ENCODE measurements at places on chromosomes 2 and 18.

DNA sequence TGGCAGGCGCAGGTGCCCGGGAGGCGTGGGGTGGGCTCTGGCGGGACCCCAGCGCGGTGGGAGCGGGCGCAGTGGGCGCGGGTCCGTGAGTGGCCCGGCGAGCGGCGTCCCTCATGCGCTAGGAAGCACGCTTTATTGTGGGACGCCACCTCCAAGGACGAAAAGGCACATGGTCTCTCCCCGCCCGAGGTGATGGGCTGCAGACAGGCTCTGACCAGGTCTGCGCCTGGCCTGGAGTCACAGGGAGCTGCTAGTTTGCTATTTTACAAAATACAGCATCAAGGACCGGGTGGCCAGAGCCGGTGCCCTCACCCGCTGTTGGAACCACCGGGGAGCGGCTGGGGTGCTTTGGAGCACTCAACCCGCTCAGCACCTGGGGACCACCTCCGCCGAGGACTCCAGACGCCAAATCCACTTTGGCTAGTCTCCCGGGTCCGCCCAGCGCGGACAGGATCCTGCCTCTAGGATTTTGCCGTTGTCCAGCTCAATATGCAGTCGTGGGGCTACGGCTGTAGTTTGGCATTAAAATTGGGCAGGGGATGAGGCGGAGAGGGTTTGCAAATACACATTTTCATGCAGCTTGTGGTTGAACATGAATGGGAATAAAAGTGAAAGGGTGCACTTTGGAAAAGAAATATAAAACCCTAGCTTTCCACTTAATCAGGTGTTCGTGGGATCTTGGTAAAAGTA lies 65.4 kb downstream of the LRRFIP1 start:
- DNase-seq = peak; percentile 60

DNA sequence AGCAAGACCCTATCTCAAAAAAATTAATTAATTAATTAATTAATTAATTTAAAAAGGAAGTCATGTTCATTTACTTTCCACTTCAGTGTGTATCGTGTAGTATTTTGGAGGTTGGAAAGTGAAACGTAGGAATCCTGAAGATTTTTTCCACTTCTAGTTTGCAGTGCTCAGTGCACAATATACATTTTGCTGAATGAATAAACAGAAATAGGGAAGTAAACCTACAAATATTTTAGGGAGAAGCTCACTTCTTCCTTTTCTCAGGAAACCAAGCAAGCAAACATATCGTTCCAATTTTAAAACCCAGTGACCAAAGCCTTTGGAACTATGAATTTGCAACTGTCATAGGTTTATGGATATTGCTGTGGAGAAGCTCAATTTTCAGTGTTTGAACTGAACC lies 27.8 kb downstream of the SLC14A1 start:
- no peak for DNase-seq

DNA sequence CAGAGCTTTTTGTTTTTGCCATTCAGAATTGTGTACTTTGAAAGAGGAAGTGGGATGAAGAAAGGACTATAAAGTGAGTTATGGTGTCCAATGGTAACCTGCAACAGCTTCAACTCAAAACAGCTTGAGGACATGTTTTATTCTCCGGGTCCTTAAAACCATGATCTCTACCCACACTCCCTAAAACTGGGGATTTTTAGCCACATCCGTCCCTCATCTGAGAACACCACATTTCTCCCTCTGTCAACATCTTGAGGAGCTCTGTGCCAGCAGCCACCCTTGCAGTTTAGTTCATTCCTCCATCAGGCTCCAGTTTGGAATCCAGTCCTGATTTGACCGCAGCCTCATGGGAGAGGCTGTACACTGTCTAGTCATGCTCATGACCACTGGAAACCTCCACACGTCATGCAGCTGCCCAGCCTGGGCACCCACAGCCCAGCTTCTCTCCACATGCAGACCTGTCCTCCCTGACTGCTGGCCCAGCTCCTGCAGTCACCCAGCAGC lies 62.6 kb downstream of the C18orf63 start:
- DNase-seq = peak; percentile 47

DNA sequence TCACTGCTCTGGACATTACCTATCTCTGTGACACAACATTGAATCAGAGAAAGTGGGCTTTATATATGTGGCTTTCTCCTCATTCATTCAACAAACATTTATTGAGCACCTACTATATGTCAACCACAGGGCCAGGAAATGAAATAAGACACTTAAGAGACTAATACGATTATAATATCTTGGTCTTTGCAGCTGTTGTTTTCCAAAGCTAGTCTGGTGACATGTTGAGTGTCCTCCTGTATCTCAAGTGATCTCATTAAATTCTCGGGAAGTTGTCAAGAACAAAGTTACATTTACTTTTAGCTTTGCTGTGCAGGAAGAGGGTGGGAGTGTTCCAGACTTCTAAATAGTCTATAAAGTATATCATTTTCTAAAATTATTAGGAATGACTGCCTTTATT lies 164.6 kb upstream of the SP5 start:
- no peak for DNase-seq

DNA sequence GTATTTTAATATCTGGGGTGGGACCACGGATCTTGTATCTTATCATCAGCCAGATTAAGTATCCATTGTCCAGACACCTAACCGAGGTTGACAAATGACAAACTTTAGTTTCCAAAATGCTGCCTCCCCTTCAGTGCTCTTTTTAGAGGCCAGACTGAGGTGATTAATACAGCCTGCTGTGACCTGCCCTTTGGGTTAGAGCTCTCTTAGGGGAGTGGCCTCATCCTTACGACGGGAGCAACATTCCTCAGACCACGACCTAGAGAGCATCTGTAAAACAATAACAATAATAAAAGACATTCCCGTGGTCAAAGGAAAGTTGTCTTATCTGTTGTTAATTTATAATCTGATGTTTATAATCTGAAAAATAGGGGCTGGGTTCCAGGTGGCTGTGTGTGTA lies 405.3 kb downstream of the LPIN1 start:
- no peak for DNase-seq

DNA sequence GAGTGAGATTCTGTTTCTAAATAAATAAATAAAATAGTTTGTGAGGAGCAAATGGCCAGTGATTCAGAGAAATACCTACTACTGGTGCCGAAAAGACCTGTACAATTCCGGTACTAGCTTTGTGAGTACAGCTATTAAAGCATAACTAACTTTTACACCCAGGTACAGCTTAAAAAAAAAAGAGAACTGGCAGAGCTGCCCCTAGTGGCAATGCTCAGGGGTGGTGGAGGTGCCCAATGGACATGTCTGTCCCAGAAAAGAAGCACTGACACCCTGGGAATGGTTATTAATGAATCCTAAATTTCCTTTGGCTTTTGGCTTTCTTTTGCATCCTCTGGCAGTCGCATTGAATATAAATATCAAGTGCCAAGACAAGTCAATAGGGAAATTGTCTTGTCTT lies 87.0 kb downstream of the LIPG start:
- no peak for DNase-seq

DNA sequence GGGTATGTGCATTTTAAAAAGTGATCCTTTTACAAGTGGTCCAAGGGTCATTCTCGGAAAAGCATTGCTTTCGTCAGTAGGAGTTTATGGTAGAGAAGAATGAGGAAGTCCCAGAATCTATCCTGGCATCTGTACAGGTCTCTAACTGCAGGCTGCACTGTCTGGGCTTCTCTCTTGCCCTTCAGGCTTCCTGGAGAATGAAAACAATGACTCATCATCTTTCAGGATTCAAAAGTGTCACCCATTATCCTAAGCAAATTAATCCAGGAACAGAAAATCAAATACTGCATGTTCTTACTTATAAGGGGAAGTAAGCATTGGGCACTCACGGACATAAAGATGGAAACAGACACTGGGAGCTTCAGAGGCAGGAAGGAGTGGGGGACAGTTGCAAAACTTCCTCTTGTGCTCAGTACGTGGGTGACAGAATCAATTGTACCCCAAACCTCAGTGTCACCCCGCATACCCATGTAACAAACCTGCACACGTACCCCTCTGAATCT lies 60.2 kb upstream of the TXNDC2 start:
- DNase-seq = no peak

DNA sequence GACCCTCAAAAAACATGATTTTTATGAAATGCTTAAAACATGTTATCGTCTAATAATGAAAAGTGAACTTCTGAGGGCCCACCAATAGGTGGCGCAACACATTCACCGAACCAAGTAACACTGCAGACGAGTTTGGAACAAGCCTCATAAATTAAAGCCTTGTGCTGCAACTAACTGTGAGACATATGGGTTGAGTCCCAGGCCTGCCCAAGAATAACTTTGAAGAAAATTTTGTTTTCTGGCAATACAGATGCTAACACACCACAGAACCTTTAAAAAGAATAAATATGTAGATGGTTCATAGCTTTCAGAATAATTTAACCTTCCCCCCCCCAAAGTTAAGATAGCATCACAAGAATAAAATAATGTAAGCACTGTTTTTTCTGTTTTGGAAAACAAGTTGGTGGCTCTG lies 285.9 kb downstream of the RNF144A start:
- peak; percentile 63 for DNase-seq

DNA sequence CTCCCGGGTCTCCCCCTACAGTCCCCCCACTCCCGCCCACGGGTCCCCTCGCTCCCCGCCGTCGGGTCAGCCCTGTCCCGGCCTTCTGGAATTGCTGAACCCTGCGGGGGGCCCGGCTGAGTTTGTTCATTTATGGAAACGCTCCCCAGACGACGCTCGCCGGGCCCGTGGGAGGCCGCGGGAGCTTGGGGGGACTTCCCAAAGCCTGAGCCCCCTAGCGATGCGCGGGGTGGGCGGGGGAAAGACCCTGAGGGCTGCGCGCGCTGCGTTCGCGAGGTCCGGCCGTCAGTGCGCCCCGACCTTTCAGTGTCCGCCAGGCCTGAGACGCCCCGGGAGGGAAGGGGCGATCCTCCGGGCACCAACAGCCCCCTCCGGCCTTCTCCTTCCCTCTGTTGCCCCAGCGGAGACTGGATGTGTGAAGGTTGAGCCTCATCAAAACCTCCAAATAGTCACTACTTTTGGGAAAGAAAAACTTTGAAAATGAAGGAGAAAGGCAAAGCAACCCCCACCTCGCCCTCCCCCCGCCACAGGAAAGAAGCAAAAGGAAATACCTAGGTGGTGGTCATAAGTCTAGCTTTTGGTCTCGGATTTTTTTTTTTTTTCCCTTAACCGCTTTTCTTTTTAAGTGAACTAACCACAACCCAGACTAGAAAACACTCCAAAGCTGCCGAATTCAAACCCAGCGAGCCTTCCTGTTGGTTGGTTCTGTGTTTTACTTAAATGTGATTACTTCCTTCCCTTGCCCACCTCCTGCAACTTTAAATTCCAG lies 509 bp upstream of the CYS1 start:
- DNase-seq = peak; percentile 52

DNA sequence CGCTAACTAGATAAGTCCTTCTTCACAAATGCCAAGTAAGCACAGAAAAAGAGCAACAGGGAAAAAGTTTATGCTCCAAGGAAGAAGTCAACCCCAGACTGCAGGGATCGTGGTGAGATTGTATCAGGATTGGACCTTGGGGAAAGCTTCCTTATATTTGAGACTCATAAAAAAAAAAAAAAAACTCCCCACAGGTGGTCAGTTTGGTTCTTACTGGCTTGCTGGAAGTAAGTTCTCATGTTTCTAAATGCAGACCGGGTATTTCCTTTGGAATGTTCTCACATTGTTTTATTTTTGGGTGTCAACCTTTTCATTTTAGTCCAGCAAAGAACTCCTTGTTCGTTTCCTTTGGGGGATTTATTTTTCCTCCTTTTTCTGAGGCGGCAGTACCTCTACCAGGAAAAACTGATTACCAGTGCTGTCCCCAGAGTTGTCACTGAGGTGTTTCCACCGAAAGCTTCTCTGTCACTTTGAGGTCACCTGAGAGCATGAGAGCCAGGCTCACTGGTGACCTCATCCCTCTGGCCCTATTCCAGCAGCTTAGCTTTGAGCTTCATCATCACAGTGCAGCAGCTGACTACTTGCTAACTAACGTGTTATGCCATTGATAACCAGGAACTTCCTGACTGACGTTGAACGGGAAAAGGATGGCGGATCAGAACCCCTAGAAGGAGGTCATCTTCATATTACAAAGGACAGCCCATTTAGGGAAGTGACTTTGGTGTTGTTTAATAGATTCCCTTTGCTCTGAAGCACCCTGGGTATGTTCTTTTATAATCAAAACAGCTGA lies 16.8 kb upstream of the ATP8B1 start:
- DNase-seq = no peak

- DNase-seq = no peak
Measured at GRCh38 chr2:179613701-179614100, 247.7 kb downstream of the ZNF385B start.

DNA sequence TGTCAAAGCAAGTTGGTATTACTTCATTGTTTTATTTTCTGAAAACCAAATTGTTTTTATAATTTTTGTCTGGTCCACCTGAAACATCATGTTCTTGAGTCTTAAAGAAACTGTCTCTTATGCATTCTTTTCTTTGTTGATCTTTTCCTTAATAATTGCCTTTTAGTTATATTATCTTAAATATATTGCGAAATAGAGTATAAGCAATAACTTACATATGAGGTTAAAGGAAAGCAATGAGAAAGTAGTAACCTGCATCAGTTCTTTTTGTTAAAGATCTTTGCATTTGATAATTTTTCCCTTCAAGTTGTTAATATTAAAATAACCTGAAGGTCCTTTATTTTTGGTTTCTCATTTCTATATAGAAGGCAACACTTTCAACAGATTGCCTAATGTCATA lies 315.0 kb downstream of the CTNNA2 start:
- DNase-seq = no peak
